ENCODE measurements at places on chromosomes 11 and 22.

DNA sequence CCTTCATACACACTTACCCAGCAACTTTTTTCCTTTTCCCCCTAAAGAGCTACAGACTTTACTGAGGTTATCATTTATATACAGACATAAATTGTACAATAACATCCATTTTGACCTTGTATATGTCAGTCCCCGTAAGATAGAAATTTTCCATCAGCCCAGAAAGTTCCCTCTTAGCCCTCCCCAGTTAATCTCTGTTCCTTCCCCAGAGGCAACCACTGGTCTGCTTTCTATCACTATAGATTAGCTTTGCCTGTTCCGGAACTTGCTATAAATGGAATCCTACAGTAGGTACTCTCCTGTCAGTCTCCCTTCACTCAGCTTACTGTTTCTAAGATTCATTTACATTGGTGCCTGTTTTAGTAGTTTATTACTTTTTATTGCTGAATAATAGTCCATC, 54.9 kb downstream of the TSPAN18 start:
- DNase-seq = no peak

GRCh38 chr11:61917334-61918109, at the start of gene RAB3IL1:
RAB3IL1 (minus strand) TSS chr11:61917566; CDS start chr11:61917367, 199 bp downstream.
- peak; percentile 81 for DNase-seq

GRCh38 chr11:43021466-43021865, 290.3 kb upstream of the API5 start:
- DNase-seq = no peak

DNA sequence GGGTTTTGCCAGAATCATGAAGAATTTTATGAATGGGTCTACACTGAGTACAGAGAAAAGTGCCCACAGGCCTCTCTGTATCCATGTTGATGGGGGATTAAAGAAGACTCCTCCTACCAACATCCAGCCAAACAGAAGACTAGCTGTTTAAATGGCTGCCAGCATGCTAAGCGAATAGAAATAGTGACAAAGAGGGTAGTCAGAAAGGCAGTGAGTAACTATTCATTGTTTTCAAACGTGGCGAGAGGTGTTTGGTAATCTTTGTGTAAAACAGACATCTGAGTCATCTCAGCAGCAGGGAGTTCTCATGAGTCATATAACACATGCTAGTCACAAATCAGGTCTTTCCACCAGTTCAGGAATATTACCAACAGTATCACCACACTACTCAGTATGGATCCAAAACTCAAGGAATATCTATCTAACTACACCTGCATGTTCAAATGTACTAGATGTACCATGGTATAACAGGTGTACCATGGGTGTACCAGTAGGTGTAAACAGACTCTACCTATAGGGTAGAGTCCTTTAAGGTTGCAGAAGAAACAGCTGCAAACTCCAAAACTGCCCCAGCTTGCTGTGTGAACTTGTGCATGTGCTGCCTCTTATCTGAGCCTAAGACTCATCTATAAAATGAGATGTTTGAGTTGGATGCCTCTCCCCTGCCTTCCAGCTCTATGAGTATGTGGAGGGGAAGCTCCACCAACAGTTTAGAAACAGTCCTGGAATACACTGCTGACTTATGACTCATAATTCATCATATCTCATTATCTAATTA, 82.0 kb downstream of the SLC1A2 start:
- no peak for DNase-seq

GRCh38 chr22:39430576-39431150, 26.1 kb upstream of the MGAT3 start:
- no peak for DNase-seq

- DNase-seq = no peak
Observed at GRCh38 chr11:32479291-32479690, 44.0 kb upstream of the WT1 start.

DNA sequence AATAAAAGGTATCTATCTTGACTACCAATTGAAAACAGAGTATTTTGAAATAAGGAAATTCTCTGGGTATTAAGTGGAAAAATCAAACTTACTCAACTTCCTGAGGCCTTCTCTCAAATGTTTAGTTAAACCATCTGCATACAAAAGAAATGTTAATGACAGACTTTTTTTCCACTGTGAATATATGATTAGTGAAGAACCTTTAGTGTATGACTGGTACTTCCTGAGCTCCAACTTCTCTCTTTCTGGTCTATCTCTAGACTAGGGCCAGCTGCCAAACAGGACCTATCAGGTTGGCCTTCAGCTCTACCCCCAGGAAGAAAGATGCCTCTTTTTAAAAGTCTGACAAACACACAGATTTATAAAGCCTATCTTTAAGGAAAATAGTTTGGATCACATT, 68.8 kb upstream of the SCUBE2 start:
- DNase-seq = no peak

GRCh38 chr22:27534720-27535125, 266.8 kb downstream of the MN1 start:
- no peak for DNase-seq

GRCh38 chr11:96154802-96155520, 188.0 kb downstream of the MAML2 start:
- DNase-seq = no peak

- no peak for DNase-seq
Observed at GRCh38 chr11:122077459-122077858, 38.6 kb downstream of the BLID start.

DNA sequence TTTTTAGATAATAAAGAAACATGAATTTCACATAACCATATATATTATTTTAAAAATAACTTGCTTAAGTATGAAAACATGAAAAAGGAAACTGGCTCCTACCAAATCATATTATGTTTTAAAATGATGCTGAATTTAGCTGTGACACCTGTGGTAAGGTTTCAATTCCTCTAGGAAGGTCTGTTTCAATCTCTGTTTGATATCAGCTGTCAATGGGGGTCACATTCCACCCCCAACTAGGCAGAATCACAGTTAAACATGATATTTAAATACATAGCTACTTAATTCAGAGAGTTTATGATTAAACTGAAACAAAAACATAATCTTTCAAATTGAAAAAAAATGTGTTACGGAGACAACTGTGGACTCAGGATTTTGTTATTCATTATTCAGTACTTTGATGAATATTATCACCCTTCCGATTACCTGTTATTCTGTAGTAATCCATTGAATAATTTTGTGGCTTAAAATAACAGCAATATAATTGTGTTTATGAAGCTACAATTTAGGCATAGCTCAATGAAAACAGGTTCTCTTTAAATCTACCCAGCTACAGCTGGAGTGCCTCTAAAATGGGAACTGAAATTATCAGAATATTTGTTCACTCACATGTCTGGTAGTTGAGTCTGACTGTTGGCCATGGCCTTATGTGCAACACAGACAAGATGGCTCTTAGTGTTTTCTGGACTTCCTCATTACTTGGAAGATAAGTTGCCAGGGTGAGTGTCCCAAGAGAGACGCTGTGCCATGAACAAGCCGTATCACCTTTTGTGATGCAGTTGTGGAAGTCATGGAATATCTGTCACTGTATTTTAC, 244.6 kb upstream of the ANO3 start:
- DNase-seq = no peak

DNA sequence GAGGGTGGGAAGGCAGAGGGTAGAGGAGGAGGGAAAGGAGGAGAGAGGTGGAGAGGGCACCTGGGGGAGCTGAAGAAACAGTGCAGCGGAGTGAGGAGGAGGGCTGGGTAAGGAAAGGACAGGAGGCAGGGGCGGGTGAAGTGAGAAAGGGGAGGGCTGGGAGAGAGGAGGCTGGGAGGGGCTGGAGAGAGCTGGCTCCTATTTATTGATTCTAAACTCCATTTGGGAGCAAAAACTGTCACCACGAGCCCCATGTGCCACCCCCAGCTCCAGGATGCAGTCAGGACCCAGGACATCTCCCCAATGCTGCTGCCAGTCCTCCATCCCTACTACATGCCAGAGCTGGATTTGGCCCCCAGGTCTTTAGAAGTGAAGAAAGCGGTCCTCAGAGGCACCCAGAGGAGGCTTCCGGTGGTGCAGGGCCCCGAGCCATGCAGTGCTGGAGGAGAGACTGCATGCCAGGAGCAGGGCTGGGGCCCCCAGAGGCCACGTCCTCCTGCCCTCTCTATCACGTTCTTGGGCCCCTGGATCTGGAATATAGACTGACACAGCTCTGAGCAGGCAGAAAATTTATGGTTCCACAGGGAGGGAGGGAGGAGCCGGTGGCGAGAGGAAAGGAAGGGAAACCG, 53.7 kb downstream of the SLC22A12 start:
- DNase-seq = no peak

DNA sequence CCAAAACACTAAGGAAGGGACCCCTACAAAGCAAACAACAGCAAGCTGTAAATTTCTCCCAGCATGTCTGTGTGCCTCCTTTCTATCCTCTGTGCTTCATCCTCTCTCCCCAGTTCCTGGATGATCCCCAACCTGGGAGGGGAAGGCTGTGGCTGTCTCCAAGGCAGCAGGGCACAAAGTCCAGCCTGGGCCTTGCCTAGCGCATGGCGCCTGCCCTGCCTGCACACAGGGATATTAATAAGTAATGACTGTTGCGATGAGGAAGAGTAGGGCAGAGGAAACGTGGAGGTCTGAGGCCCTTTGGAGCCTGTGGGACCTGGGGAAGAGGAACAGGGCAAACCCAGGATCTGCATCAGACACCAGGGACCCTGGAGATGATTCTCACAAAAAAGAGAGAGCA, 2.0 kb downstream of the USH1C start:
- no peak for DNase-seq

- DNase-seq = no peak
Observed at GRCh38 chr11:79428406-79428805, 12.4 kb downstream of the TENM4 start.

DNA sequence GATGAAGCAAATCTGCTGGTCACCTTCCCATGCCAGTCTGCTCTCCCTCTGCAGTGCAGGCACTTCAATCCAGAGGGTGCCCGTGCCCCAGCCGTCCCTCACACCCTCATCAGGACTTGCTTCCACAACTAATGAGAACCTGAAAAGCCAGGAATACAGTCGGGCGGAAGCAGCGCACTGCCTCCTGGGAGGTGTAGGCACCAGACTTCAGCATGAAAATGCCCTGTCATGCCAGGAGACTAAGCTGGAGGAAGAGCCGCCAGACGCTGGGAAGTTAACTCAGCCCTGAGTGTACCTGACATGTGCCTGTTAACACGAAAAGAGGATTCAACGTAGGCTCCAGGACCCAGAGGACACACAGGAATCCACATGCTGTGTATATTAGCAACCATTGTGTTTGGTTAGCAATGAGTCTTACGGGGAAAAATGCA, 40.1 kb upstream of the FLI1 start:
- no peak for DNase-seq

DNA sequence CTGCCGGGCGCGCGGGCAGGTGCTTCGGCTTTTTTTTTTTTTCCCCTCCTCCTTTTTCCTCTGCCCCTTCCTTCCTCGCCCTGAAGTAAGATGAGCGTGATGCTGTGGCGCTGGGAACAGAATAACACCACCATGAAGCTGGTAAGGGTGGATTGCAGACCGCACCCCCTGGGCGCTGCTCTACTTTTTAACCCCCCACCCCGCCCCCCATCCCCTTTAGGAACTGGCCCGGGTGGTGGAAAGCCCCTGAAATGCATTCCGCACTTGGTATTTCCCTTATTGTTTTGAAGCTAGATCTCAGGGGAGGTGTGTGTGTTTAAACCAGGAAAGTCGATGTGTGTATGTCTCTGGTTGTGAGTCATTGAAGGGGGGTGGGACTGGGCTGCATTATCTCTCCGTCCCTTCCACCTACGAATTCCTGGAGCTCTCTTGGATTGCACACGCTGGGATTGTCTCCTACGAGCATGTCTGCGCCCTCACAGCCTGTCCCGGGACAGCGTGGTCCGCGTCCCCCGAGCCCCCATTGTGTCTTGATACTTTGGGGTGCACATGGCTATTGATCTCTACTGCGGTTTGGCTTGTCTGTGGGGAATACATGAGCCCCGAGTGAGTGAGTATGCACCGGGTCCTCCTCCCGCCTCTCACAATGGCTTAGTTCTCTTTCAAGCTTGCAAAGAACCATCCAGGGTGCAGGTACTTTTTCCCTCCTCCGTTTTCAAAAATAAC, 64.9 kb downstream of the NAV2 start:
- DNase-seq = peak; percentile 19

DNA sequence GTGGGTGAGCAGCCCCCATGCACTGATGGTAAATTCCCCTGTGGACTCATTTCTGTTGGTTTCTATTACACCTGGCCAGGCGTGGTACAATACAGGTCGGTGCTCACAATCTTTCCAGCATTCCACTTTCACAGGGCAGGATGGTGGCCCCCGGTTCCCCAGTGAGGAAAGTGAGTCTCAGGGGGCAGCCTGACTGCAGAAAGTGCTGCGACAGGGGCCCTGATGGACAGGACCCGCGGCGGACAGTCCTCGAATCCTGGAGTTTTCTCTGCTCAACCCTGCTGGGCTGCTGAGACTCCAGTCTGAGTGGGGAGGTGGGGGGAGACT, 3.1 kb upstream of the PGGHG start:
- DNase-seq = no peak

DNA sequence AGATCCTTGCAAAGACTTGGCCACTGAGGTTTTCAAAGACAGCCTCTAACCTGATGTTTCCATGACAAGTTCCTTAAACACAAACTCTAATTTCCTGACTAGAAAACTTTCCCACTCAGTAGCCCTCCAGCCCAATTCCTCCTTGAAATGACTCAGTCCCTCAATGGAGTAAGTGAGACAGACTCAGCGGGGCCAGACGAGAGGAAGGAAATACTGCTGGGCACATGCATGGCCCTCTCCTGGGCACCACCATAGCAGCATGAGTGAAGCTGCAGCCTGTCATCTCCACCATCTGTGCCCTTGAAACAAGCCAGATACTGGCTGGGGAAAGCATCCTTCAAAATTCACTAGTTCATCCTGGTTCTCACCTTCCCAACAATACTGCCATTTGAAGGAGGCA, 76.2 kb upstream of the GDPD4 start:
- no peak for DNase-seq

DNA sequence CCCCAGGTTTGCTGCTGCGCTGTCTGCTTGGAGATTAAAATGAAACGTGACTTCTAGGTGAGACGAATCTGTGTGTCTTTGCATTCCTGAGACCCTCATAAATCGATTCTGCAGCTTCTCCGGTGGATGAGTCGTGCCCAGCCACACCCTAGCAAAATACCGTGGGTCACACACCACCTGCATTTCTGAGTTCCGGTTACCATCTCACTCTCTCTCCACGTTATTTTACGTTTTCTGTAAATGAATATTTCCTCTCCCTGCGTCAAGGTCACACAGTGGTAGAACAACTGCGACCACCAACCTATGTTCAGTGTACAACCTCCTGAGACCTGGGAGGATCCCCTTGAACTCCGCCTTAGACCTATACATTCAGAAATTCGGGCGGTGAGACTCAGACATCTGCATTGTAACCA, 1.1 kb downstream of the YWHAH start:
- DNase-seq = no peak

GRCh38 chr22:19291218-19291579, 320 bp downstream of the CLTCL1 start:
- no peak for DNase-seq

GRCh38 chr11:13215149-13215548, 62.4 kb upstream of the BMAL1 start:
- no peak for DNase-seq

GRCh38 chr11:94672636-94673035, 95.5 kb upstream of the AMOTL1 start:
- DNase-seq = no peak

- DNase-seq = no peak
Observed at GRCh38 chr22:45775062-45775461, 103.4 kb downstream of the ATXN10 start.

GRCh38 chr22:46638601-46639431, 18.6 kb downstream of the GRAMD4 start:
- no peak for DNase-seq
